ENCODE measurements at places on chromosomes 7 and 10. TPM values are rescaled to one million over a fixed set of nuclear protein-coding genes. Genes with fewer than 3 reads are reported as not detected.

The SEC23IP gene
- 49.6 TPM for total RNA-seq

The TMEM196 gene
- total RNA-seq, result not detected

GRCh38 chr10:123537188-123537961, 128.8 kb upstream of the GPR26 start:
- no peak overlapping the region for H3K27ac ChIP-seq
- DNase-seq, result no peak
- no peak overlapping the region for H3K4me3 ChIP-seq

- peaks cover 3% of the 10 kb centered on the region for H3K27me3 ChIP-seq
- peak; percentile 46 for DNase-seq
- no peak overlapping the region for H3K4me3 ChIP-seq
- no peaks in the 10 kb centered on the region for H3K4me1 ChIP-seq
- no peaks in the 10 kb centered on the region for H3K36me3 ChIP-seq
Measured at GRCh38 chr7:45176091-45176490, 18.5 kb downstream of the RAMP3 start.

GRCh38 chr7:101833799-101834198, 16.4 kb downstream of the CUX1 start:
- H3K27me3 ChIP-seq, result no peaks in the 10 kb centered on the region
- H3K27ac ChIP-seq, result no peak overlapping the region
- no peaks in the 10 kb centered on the region for H3K36me3 ChIP-seq
- DNase-seq, result no peak
- no peaks in the 10 kb centered on the region for H3K4me1 ChIP-seq

- peaks cover 17% of the 10 kb centered on the region for H3K4me1 ChIP-seq
- H3K27me3 ChIP-seq, result no peaks in the 10 kb centered on the region
- H3K36me3 ChIP-seq, result no peaks in the 10 kb centered on the region
- H3K4me3 ChIP-seq, result no peak overlapping the region
- DNase-seq, result no peak
- H3K27ac ChIP-seq, result peak overlapping the region; percentile 49
Measured at GRCh38 chr10:30188101-30188500, 128.7 kb upstream of the JCAD start.
